ENCODE measurements at places on chromosomes 1 and 21.
A peak's percentile ranks its signal among the peaks of the same experiment; 100 is the strongest.

GRCh38 chr21:44552681-44553080 is 1.4 kb upstream of the KRTAP10-2 start:
- DNase-seq, result no peak

DNA sequence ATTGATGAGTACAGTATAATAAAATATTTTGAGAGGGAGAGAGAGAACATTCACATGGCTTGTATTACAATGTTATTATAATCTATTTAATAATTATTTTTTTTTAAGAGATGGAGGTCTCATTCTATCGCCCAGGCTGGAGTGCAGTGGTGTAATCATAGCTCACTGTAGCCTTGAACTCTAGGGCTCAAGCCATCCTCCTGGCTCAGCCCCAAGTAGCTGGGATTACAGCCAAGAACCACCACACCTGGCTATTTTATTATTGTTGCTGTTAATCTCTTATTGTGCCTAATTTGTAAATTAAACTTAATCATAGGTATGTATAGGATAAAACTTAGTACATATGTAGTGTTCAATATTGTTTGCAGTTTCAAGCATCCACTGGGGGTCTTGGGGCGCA is 57.8 kb downstream of the HS2ST1 start:
- DNase-seq, result no peak

DNA sequence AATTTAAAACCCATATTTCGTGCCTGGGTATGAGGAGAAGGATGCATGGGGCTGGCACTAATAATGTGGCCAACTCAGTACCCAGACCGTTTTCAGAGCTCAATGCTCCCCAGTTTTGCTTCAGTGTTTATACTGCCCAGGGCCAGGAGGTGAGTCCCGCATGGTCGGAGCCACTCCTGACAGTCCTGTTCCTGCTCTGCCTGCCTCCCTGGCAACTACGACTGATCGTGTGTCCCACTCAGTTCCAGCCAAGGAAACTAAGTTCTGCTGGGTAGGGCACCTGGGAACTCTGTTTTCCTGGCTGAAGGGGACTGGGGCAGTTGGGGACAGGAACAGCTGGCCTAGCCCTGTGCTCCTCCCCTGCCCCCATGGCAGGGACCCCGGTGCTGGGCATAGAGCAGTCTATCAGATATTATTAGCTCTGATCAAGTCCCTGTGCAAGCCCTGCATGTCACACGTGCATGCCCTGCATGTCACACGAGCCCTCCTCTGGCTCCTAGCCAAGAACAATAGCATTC is 19.2 kb downstream of the S100A7 start:
- DNase-seq, result peak; percentile 21

GRCh38 chr1:23574265-23574754 is 15.0 kb upstream of the ID3 start:
- no peak for DNase-seq

DNA sequence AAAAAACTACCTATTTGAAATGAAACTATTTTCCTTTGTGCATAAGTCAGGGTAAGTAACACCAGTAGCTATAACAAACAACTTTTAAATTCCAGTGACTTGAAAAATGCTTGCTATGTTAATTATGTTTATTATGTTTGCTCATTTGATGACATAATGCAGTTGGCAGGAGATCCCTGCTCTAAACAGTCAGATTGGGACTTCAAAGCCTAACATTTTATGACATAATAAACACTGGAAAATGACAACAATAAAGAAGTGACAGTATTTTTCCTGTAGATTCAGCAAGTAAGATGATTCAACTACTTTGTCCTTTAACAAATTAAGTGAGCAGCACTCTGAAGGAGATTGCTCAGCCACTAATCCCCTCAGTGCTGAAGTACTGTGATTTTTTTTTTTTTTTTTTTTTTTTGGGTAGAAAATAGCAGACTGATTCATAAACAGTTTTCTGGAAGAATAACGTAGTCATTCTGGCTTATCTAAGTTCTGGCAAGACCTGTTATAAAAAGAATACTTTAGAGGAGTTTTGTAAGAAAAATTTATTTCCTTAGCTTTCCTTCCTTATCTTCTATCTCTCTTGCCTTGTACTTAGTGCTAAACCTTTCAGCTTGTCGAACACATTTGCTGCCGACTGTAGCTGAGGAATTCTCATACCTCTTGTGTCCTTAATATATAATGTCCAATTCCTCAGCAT is 207.2 kb downstream of the PTGER3 start:
- DNase-seq, result no peak

Data from NCI-H1417 treated with DMSO at 0.1 percent for 48 hours (cell line).